Stimulated activated CD8-positive, alpha-beta memory T cell treated with anti-CD3 and anti-CD28 coated beads, Interleukin-2, amount 100 ng/mL, for 1 hour (primary cell): ENCODE measurements at places on chromosomes 7 and 10.

GRCh38 chr7:11336432-11336831 is 362.8 kb downstream of the PHF14 start:
- DNase-seq = no peak

DNA sequence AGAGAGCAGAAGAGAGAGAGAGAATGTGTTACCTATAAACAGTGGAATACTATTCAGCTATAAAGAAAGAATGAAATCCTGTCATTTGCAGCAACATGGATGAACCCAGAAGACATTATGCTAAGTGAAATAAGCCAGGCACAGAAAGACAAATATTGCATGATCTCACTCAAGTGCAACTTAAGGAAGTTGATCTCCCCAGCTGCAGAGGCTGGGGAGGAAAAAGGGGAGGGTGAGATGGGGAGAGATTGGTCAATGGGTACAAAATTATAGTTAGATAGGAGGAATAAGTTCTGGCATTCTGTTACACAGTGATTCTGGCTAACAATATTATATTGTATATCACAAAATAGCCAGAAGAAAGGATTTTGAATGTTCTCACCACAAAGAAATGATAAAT is 11.2 kb upstream of the JAZF1 start:
- DNase-seq = no peak

- DNase-seq = no peak
Observed at GRCh38 chr10:115818012-115818411, 455.0 kb downstream of the GFRA1 start.

DNA sequence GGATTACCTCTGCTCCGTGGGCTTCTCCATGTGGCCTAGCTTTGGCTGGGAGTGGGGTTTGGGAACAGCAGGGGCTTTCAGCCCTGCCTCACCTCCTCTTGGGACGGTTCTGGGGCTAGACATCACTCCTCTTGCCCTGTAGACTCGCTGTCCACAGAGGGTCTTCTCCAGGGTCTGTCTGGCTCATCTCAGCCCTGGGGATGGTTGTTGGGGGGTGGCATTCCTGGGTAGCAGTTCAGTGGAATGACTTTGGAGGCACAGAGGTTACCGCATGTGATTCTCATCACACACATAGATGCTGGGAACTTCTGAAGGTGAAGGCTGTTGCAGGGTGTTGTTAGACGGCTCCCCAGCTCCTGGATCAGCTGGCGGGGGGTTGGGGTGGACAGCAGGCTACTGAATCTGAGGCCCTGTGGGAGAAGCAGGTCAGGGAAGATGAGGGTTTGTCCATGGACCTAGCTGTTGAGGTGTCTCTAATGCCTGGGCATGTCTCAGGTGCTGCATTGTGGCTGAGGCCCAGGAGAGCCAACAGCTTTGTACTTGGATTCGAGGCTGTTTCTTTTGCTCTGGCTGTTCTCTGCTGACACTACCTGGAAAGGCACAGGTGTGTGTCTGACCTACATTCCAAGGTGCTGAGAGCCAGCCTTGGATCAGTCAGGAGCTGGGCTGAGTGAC is 23.8 kb downstream of the RAMP3 start:
- no peak for DNase-seq

DNA sequence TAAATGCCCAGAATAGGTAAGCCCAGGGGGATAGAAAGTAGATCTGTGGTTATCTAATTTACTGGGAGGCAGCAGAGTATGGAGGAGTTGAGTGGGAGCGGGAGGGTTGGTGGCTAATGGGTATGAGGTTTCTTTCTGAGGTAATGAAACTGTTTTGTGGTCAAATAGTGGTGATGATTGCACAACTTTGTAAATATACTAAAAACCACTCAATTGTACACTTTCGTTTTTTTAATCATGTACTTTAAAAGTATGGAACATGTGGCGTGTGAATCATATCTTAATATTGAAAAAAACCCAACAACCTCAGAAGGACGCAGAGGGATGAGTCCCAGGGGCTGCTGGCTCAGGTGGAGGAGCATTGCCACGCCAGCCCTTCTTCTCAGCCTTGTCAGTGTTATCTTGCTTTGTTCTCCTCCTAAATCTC is 118.1 kb downstream of the WDR11 start:
- DNase-seq = no peak

DNA sequence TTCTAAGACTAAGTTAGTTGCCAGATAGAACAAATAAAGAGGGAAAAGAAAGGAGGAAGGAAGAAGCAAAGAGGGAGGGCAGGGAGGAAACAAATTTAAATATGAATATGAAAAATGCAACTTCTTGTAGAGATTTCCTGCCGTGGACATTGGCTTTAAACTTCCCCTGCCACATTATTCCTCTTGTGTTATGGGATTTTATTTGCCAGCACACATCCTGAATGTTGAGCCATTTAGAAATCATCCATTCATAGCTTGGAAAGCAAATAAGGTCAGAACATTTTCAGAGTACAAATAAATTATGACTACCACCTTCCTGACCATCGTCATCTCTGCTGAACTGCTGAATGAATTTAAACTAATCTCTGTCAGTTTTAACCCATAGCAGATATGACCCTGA is 911.9 kb upstream of the LRRN3 start:
- DNase-seq = no peak

DNA sequence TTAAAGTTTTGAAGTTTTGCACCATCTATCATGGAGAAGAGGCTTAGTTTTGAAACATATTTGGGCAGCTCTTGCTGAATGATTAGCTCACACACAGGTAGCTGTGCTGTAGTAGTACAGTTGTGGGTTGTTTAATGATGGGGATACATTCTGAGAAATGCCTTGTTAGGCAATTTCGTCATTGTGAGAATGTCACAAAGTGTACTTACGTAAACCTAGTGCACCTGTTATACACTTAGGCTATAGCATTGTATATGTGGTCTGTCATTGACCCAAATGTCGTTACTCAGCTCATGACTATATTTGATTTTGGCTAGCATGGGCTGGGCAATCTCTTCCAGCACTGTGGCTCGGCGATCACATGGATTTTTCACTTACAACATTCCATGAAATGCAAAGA is 247.2 kb upstream of the IGFBP3 start:
- no peak for DNase-seq

DNA sequence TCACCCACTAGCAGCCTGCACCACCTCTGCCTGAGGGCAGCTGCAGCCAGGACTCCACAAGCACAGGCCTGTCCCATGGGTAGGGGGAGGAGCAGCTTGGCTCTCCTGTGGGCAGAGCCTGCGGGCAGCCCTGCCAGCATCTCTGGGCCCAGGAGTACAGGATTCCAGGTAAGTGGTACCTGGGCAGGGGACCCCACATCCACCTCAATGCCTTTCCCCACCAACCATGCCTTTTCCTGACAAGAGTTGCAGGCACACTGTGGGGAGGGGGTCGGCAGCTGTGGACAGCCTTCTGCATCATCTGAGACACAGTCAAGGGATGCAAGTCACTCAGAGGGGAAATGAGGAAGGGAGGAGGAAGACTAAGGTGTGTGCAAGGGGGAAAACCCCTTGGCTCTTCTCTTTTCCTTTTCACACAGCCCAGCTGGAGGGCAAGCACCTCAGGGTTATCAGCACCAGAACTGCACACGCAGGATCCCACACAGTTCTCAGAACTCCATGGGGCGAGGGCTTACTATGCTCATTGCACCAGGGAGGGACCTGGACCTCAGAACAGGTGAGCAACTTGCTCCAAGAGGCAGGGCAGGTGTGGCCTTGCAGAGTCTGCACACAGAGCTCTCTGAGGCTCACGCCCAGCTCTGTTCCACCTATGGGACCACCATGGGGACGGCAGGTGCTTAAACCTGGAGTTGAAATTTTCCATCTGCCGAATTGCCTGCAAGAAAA is 16.5 kb upstream of the ANTXRL start:
- DNase-seq = no peak

DNA sequence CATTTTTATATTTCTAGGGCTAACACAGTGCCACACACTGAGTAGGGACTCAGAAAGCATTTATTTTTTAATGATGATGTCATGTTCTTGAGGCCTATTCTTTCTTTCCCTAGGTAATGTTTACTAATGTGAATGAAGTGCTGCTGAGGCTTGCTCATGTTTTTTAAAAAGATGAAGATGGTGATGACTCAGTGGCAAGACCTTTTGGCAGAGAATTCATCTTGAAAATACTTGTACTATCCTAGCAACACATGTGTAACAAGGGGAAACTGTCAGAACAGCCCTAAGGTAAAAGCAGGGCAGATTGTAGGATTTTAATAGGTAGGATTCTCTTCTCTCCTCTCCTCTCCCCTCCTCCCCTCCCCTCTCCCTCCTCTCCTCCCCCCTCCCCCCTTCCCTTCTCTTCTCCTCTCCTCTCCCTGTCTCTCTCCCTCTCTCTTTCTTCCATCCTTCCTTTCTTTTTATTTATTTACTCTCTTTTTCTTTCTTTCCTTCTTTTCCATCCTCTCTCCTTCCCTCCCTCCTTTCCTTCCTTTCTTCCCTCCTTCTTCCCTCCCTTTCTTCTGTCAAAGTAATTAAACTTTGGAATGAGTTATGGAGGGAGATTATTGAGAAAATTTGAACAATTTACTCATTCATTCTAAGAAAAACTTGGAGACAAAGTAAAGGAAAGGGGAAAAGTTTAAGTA is 75.3 kb downstream of the ZNF92 start:
- no peak for DNase-seq

GRCh38 chr10:121217331-121217730 is 366.2 kb downstream of the WDR11 start:
- DNase-seq = no peak

GRCh38 chr10:111973306-111973705 is 210.3 kb downstream of the GPAM start:
- no peak for DNase-seq
